NCI-H1092 (cell line): ENCODE measurements at places on chromosomes 6 and 20.

DNA sequence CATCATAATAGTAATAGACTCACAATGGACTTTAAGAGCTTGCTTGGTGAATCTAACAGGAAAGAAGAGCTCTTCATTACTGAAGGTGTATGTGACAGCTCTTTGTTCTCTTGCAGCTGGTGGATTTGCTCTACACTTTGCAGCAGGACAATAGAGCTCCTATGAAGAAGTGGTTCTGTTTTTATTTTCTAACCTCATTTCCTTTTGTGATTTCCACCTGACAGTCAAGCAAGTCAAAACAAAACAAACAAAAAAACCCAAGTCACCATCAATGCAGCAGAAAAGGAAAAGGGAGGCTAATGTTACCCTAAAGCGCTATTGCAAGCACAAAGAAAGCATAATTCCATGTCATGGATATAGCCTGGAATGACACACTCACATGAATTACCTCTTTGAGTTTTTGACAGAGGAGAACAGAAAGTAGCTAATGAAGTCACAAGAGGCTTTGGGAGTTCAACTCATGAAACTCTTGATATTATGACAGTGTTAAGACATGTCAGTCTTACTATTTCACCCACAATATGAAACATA is 1188.1 kb downstream of the EPHA7 start:
- peak; percentile 13 for DNase-seq

GRCh38 chr6:45483021-45483420 is 105.3 kb upstream of the SUPT3H start:
- no peak for DNase-seq

DNA sequence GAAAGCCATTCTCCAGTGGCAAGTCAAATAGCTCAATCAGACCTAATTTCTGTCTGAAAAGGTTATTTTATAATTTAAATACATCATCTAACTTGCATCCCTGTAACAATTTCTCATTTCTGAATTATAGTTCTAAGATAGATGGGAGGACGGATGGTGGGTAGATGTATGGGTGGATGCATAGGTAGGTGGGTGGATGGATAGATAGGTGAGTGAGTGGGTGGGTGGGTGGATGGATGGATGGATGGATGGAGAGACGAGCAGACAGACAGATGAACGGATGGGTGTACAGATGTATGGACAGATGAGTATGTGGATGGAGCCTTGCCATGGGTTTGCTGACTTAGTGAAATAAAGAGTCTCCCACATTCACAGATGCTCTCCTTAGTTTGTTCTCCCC is 20.0 kb downstream of the PDE10A start:
- no peak for DNase-seq

- DNase-seq = no peak
Measured at GRCh38 chr6:3926150-3926482, 76.9 kb downstream of the FAM50B start.

DNA sequence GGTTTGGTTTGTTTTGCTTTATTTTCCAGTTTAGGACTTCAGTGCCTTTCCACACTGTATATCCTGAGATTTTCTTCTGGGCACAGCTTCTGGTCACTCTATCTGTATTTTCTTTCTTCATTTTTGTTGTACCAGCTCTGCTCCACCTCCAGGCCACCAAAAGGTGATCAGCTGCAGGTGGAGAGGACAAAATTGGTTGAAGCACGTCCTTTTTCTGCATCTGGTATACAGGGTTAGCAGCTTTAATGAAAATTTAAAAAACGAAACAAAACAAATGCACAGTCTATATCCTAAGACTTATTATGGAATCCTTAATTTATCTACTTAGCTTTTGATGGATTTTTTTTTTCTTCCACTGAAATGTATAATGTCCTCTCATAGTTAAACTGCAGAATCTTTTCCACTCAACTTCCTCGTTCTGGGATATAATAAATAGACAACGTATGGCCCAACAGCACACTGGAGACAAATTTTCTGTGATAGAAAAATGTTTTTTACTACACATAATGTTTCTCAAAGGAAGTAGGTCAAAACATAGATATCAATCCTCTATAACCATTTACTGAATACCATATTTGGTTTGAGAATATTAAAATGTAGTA is 10.7 kb upstream of the SOBP start:
- no peak for DNase-seq

GRCh38 chr6:130760006-130760405 is 67.2 kb upstream of the SMLR1 start:
- no peak for DNase-seq

- peak; percentile 32 for DNase-seq
Measured at GRCh38 chr6:24855395-24856245, 56.9 kb upstream of the ARMH2 start.

DNA sequence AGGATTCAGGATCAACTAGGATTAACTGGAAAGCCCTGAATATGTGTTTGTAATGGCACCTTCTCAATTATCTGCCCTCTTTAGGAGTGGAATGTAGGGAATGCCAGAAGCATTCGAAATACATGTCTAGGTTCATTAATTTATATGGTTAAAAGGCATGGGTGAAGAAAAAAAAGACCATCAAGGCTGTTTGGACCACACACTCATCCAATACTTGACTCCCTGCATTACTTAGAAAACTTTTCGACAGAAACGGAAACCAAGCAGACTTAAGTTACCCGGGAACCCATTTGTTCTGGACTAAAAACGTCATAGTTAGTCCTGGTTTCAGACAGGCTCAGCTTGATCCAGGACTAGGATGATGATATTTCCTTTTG is 33.2 kb downstream of the SLC2A10 start:
- DNase-seq = no peak
